ENCODE measurements at places on chromosomes 4 and X.

DNA sequence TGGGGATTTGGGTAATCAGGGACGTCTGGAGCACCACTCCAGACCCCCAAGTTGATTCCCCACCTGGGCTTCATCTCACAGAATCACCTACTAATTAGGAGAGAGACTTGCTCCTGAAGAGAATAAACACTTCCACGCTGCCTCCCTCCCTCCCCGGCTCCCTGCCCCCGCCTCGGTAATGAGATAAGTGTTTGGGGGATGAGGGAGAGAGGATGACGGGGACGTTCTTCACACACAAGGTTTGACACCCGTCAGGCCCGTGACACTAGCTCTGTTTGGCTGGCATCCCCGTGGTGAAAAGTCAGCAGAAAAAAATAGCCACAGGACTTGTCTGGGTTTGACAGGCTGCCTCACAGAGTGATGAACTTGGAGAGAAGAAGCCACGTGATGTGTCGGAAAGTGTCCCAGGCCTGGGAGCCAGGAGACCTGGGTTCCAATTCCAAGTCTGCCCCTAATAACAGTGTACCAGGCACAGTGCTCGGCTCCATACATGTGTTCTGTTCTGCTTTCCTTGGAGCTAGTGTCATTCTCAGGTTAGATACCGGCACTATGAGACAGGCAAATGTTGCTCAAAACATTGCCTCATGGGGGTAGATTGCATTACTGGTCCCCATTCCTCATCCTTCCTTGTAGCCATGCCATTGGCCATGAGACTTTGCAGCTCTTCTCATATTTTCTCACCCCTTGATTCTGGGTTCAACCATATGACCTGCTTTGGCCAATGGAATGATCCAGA is 578.0 kb downstream of the BCOR start:
- DNase-seq: no peak

GRCh38 chr4:116088771-116089170 is 975.4 kb upstream of the NDST4 start:
- peak; percentile 30 for DNase-seq

DNA sequence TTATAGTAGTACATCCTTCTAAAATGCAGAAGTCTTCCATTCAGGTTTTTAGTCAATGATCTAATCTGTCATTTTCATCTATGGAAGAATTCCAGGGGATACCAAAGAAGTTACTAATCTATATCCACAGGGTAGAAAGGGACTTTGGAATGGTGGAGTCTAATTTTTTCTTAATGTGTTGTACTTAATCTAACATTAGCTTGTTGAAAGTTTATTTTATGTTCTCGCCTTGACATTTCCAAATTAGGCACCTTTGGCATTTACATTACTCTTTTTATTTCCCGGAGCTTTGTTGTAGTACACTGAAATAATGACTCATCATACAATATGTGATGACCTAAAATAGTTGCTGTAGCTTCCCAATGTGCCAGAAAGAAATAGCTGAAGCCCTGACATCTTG is 91.5 kb downstream of the HTR2C start:
- no peak for DNase-seq

- no peak for DNase-seq
Measured at GRCh38 chr4:135744928-135745327, 1543.3 kb upstream of the PABPC4L start.

- no peak for DNase-seq
Measured at GRCh38 chr4:159242427-159242826, 139.5 kb downstream of the RAPGEF2 start.

DNA sequence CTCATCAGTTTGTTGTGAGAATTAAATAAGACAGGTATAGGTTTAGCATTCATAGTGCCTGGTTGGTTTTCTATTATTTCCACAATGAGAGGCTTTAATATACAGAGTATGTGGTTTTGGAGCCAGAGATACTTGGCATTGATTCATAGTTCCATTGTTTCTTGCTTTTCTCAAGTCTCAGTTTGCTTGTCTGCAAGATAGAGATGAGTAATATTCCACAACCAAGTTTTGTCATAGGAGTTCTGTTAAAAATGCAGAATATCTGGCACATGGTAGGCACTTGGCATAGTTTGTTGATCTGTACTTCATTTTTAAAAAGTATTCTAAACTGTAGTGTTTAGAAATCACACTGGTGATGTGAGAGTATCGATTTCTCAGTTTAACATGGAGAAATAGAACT is 37.5 kb upstream of the EDA2R start:
- DNase-seq: no peak

DNA sequence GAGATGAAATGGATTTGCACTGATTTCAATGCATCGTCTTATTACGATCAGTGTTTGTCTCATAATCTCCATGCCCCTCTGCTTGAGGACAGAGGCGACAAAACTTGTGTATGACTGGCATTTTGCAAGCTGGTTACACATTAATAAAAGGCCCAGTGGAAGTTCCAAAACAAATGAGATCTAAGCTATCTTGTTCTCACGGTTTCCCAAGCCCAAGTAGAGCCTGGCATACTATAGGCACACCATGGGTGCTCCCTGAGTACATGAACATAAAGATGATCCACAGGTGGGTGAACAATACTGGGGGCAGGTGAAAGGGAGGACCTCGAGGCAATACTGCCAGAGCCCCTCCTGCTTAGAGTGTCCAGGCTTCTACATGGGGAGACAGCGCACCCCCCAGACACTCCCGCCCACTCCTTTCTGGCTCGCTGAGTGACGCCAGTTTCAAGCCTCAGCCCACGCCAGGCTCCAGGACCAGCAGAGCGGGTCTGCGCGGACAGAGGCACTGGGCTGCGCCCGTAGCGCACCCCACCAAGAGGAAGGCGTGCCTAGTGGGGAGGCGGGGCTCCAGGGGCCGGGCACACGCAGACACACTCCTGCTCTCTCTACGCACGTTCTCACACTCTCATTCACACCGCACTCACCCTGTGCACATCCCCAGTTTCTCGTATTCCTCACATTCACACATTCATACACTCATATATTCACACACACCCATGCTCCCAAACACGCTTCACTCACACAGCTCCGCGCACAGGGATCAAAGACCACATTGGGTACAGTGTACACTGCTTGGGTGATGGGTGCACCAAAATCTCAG is 8.9 kb upstream of the GSX2 start:
- no peak for DNase-seq

GRCh38 chrX:9188117-9188516 is 154.2 kb upstream of the FAM9B start:
- no peak for DNase-seq

Data from left lung (tissue), 14 donors.